ENCODE measurements at places on chromosomes 11 and 22.

DNA sequence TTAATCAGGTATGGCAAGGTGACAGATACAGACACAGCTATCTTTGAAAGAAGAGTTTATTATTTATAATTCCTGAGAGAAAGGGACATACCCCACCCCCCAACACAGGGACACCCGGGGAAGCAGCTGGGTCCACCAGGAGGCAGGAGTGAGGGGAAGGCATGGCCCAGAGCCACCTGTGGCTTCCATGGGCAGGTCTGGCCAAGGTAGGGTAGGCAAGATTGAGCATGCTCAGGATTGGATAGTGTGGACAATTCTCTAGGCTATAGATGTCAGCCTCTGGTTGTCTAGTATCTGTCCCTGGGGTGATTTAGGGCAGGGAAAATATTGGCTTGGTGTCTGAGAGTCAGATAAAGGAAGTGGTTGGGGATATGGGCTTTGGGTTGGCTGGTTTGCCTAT is 27.5 kb upstream of the SMIM35 start:
- no peak for DNase-seq

GRCh38 chr11:63838678-63839507 is at the start of gene MARK2:
MARK2 (plus strand) TSS chr11:63839110; CDS start chr11:63839507, 397 bp downstream.
- DNase-seq: peak; percentile 100

- no peak for DNase-seq
Measured at GRCh38 chr11:1834062-1834610, 654 bp upstream of the SYT8 start.

- DNase-seq: peak; percentile 11
Measured at GRCh38 chr22:26756675-26757293, 99.4 kb downstream of the MIAT start.

- DNase-seq: no peak
Measured at GRCh38 chr11:44275961-44276550, 33.9 kb downstream of the ALX4 start.

DNA sequence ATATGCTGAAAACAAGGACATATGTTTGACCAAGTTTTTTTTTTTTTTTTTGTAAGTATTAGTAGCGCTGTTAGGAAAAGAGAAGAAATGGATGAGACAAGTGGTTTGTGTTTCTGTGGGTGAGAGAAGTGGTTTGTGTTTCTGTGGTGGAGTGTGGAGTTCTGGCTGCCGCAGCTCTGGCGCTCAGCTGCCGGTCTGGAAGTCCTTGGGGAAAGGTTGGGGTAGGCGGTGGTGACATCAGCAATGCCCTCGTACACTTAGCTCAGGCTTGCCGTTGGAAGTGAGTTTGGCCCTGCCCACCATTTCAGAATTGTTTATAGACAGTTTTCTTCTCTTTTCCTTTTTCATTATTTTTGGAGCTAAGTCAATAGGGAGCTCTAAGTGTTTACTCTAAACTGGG is 116.6 kb downstream of the TBC1D22A start:
- no peak for DNase-seq

- no peak for DNase-seq
Measured at GRCh38 chr11:123504401-123504800, 74.3 kb downstream of the GRAMD1B start.

DNA sequence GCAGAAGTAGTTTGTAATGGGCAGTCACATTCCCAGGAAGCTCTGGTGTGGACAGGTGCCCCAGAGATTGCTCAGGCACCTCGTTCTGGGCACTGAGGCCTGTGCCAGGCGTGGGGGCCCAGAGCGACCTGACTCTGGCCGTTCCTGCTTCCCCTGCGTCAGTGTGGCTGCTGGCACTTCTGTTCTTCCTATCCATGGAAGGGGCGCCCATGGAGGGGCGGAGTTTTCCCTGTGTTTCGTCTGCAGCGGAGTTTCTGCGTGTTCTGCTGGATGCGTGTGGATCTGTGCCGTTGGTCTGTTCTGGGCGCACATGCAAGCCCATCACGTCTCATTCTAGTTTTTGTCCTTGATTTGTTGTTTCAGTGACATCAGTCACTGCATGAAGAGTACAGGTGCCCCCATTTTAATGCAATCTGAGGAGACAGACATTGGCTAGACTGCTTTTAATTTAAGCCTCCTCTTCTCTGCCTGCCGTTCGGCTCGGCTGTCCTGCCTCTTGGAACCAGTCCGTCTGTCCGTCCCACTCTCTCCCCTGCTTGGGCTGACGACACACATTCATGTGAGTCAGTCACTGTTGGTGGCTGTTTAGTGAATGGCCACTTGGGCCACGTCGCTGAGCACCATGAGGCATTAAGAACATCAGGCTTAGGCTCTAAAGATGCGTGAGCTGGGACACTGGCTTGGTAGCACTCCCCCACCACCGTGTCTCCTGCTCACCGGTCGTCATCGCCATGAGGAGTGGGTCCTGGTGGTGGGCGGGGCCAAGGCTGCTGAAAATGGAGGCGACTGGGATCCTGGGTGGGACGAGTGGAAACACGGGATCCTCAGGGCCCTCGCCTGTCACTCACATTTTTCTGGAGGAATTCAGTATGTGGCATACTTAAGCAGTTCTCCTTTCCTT is 255.8 kb downstream of the TBC1D22A start:
- no peak for DNase-seq

- DNase-seq: no peak
Measured at GRCh38 chr11:122625976-122626665, 29.4 kb upstream of the UBASH3B start.
